ENCODE measurements at places on chromosomes 7 and 10.
A peak's percentile ranks its signal among the peaks of the same experiment; 100 is the strongest.

- peak; percentile 5 for DNase-seq
Measured at GRCh38 chr10:74394416-74394969, 243.5 kb downstream of the ADK start.

DNA sequence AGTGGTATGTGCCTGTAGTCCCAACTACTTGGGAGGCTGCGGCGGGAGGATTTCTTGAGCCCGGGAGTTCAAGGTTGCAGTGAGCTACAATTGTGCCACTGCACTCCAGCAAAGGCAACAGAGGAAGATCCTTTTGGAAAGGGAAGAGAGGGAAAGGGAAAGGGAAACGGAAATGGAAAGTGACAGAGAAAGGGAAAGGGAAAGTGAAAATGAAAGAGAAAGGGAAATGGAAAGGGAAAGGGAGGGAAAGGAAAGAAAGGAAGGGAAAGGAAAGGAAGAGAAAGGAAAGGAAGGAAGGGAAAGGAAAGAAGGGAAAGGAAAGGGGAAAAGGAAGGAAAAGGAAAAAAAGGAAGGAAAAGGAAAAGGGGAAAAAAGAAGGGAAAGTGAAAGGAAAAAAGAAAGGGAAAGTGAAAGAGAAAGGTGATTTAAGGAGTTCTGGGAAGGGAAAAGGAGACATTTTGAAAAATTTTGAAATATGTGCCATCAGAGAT lies 2.3 kb upstream of the ZC3HAV1 start:
- DNase-seq: no peak

DNA sequence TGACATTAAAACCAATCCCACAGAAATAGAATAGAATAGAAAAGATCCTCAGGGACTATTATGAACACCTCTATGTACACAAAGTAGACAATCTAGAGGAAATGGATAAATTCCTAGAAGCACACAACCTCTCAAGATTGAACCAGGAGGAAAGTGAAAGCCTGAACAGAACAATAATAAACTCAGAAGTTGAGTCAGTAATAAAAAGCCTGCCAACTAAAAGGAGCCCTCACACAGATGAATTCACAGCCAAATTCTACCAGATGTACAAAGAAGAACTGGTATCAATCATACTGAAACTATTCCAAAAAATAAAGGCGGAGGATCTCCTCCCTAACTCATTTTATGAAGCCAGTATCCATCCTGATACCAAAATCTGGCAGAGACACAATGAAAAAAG lies 220.3 kb upstream of the HPS1 start:
- no peak for DNase-seq

DNA sequence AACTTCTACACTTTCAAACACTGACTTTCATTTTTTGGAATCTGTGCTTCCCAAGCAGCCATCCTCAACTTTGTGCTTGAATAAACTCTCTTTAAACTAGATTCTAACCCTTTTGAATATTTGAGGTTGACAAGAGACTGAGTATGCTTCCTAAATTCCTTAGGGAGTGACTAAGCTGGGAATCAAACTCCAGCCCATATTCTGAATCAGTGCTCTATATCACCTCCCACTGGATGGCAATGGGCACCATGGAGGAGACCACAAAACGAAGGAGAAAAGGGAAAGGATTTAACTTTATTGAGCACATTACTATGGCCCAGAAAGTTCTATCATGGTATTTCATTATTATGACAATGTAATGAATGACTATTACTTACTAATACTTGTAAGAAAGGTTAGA lies 17.2 kb upstream of the SLC26A4 start:
- no peak for DNase-seq
